GM06990 (cell line): ENCODE measurements at places on chromosomes 2 and 18.

DNA sequence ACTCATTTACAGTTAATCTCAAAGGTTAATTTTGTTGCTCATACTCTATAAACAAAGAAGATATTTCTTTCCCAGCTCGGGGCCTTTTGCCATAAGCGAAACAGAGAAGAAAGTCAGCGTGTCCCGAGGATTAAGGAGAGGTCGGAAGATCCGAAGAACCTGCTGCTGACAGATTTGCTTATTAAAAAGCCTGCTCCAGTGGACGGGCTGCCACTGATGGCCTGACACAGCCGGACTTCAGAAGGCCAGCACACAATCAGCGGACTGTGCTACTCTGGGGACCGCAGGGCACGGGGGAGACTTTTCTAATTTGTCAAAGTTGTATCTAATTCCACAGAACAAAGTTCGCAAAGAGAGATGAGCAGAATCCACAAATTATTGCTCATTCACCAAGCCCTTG is 315.4 kb downstream of the ETAA1 start:
- DNase-seq = no peak

- DNase-seq = no peak
Measured at GRCh38 chr18:57035590-57035989, 111.3 kb upstream of the BOD1L2 start.

DNA sequence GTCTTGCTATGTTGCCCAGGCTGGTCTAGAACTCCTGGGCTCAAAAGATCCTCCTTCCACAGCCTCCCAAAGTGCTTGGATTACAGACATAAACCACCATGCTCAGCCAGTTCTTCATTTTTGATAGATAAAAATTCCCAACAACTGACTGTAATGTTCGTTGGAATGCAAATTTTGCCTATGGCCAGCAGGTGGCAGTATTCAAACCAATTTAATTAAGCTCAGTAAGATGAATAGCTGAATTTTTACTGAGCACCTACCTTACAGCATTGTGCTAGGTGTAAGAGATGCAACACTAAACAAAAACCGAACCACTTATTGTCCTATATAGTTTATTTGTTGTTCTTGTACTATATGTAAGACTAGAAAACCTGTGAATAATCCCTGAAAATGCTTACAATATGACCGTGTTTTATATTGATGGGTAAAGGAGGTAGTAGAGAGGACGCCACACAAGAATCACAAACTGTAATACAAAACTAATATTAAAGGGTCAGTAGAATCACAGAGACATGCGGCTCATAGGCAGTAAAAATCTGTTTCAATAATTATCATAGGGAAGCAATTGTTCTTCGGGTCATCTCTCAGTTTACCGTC is 8.2 kb upstream of the TMEM182 start:
- DNase-seq = no peak

DNA sequence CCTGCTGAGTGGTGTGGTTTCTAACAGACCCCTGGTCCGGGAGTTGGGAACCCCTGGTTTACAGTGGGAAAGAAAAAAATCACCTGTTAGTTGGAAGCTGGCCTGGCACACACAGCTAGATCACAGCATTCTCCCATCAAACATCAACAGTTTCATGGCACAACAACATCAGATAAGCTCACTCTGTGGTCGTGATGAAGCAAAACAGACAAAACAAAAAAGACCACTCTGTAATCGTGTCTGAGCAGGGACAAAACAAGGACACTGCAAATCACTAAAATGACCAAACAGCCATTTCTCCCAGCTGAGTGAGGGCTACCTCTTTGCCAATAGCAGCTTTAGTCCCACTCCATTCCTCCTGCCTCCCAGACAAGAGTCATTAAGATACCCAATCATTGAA is 9.0 kb upstream of the IMPACT start:
- DNase-seq = no peak

GRCh38 chr2:38509314-38509946 is 93.3 kb downstream of the HNRNPLL start:
- DNase-seq = no peak

GRCh38 chr2:211062297-211062612 is 505.9 kb downstream of the CPS1 start:
- no peak for DNase-seq

DNA sequence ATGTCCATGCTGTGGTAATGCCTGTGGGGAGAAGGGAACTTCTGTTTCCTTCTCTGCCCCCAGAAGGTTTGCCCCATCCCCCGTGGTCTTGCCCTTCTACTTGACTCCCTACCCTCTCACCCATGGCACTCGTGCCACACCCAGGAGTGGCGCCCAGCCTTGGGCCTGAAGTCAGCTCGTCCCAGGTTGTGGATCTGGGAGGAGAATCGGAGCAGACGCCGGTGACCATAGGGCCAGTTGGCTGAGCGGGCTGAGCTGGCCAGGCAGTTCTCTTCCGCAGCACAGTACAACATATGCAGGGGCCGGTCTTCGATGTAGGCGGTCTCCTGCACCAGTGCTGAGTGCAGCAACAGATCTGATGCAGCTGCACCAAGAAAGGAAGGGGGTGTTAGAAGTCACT is 4.7 kb downstream of the HTRA2 start:
- no peak for DNase-seq

- DNase-seq = no peak
Measured at GRCh38 chr2:131093696-131094462, 619 bp upstream of the FAM168B start.

DNA sequence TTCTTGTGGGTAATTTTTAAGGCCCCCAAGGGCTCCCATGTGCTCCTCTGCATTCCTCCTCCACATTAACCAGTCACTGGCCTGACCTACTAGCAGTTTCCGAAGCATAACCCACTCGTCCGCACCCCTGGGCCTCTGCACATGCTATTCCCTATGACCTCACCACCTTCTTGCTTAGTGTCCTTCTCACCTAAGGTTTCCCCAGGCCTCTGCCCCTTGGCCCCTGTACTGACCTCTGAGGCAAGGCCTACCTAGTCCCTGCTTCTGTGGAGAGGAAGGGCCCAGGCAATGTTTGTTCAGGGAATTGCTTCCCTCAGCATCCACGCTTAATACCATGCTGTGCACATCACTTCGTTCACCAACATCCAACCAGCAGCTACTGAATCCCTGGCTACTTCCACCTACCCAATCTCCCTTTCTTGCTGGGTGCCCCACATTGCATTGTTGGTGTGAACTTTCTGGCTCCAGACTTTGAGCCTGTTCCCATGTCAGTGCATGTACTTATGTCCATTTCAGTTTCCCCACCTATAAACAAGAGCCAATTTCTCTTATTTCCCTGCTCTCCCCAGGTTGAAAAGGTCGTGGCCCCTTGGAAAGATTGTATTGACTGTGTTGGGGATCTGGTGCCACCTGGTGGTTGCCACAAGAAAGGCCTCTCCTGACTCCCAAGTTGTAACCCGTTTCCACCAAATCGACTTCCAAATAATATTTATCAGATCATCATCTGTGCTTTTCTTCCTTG is 19.2 kb upstream of the TMEM177 start:
- DNase-seq = no peak

- no peak for DNase-seq
Measured at GRCh38 chr2:119728421-119728820, 31.3 kb upstream of the PTPN4 start.

GRCh38 chr2:223918671-223919134 is 26.4 kb downstream of the WDFY1 start:
- no peak for DNase-seq

DNA sequence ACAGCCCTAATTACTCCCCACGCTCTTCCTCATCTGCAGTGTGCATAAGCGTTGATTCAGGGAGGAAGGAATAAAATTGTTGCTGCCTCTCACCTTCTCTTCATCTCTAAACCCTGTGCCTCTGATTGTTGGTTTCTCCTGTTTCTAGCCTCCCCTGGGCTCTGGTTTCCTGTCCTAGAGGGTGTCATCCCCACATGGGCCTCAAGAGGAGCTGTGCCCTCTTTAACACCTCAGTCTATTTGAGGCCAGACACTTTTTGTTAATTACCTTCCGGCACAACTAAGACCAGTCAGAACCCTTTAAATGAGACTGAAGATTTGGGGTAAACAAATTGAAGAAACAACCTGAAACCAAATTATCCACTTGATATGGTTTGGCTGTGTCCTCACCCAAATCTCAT is 9.7 kb downstream of the CTAGE1 start:
- DNase-seq = no peak

- no peak for DNase-seq
Measured at GRCh38 chr2:165240916-165241315, 1.7 kb downstream of the SCN2A start.

DNA sequence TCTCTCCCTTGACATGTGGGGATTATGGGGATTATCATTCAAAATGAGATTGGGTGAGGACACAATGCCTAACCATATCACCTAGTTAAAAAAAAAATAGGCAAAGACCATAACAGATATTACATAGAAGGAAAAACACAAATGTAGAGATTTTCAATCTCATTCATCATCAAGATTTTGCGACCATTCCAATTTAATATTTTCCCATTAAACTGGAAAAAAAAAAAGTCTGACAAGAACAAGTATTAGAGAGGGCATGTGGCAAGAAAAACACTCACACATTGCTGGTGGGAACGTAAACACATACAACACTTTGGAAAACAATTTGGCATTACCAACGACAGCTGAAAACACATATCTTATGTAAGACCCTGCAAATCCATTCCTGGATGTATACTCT is 71.0 kb upstream of the MYCN start:
- DNase-seq = no peak

GRCh38 chr2:9821805-9822445 is 21.3 kb upstream of the TAF1B start:
- DNase-seq = no peak

DNA sequence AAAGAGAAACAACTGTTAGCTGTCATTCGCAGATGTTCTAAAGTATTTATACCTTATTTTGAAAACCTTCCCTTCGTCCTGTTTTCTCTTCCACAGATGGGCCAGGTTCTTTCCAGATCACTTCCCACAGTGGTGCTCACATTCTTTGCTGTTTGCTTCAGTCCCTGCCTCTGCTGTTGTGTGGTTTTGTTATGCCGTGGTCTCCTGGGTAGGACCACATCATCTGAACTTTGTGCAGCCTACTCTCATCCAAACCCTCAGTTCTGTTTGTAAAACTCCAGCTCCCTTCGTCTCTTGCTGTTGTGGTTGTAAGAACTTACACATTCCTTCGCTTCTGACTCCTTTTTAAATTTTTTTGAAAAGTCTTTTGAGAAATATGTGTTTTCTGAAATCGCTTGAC is 38.1 kb downstream of the ZNF236 start:
- DNase-seq = no peak

- no peak for DNase-seq
Measured at GRCh38 chr2:106282462-106283170, 88.5 kb upstream of the UXS1 start.

- no peak for DNase-seq
Measured at GRCh38 chr2:104889291-104889959, 35.5 kb downstream of the POU3F3 start.

GRCh38 chr2:231138699-231139098 is 13.9 kb upstream of the HTR2B start:
- DNase-seq = no peak

- no peak for DNase-seq
Measured at GRCh38 chr2:197108758-197109157, 182.3 kb upstream of the PGAP1 start.

GRCh38 chr2:105854972-105855371 is 110.3 kb downstream of the NCK2 start:
- no peak for DNase-seq

- DNase-seq = no peak
Measured at GRCh38 chr2:80007777-80008503, 296.6 kb downstream of the LRRTM1 start.

- no peak for DNase-seq
Measured at GRCh38 chr2:26917135-26917836, 53.2 kb upstream of the MAPRE3 start.
